ENCODE measurements at places on chromosomes 3 and 15.

DNA sequence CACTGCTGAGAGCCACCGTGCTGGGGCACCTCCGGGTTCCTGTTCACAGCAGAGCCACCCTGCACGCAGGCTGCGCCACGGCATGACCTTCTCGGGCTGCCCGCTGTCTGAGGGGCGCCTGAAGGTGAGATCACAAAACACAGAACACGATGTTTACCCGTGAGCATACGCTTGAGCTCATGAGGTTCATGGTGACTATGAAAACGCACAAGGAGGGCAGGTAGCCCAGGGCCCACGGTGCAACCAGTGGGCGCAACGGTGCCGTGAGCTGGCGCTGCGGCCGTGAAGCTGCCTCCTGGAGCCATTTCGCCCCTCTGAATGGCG, 36.1 kb downstream of the KLHL25 start:
- no peak for DNase-seq

DNA sequence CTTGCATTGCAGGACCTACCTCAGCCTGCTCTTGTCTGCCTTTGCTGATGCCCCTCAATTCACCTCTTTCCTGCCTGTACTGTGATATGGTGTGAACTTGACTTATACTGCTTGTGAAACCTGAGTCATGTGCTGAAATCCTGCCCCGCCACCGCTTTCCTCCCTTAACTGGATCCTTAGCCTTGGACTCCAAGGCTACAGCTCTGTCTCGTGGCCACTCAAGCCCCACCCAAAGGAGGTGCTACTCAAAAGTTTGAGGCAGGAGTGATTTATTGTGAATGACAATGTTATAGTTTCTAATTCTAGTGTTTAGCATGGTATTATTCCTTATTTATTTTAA, 56.1 kb downstream of the MYZAP start:
- DNase-seq, result no peak

GRCh38 chr3:149534671-149535332, 60.3 kb downstream of the TM4SF4 start:
- no peak for DNase-seq

- DNase-seq, result no peak
Measured at GRCh38 chr15:52408823-52409222, 113.2 kb upstream of the MYO5C start.

- no peak for DNase-seq
Measured at GRCh38 chr3:150759319-150759718, 3.6 kb downstream of the SIAH2 start.

DNA sequence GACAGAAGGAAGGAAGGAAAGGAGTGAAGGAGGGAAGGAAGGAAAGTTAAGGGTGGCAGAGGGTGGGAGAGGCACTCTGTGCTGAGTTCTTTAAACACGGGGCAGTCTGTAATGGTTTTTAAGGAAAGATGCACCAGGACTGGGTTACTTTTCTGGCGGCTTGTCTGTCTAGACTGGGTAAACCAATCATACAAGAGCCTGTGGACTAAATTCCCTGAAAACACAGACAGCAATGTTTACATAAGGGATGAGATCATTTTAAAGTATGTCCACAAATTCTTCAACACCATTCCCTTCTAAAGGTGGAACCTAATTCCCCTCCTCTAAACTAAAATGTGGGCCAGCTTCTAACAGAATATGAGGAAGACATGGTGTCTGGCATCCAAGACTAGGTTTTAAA, 235.5 kb upstream of the IGF1R start:
- no peak for DNase-seq

DNA sequence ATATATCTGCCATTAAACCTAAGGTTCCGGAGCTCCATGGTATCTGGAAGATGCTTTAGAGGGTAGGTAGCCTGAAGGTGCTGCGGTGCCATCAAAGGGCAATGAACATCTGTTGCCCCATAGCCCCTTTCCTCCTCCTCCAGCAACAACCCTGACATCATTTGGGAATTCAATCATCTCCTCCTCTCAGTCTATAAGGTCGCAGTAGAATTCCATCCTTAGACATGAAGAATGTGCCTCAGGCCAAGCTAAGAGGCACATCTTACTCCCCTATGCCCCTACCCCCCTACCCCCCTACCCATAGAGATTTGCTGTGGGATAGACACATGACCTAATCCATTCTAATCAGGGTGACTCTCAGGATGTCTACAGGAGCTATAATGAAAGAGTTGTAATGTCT, 1099.7 kb upstream of the CFAP20DC start:
- DNase-seq, result no peak

DNA sequence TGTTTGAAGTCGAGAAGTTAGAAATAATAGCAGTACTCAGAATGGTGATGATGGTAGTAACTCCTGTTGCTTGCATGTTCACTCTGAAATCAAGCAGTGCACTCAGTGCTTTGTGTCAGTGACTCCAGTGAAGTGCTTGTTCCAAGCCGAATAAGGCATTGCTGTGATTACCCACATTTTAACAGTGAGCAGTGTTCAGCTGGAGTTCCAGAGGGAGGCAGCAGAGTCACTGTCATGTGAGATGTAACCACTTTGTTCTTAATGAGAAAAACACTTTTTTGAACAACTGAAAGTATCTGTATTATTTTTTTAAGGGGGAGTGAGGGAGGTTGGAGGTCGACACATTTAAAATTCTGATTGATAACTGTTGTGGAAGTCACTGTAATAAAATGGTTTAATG, 3.7 kb downstream of the MDFIC2 start:
- DNase-seq, result no peak

DNA sequence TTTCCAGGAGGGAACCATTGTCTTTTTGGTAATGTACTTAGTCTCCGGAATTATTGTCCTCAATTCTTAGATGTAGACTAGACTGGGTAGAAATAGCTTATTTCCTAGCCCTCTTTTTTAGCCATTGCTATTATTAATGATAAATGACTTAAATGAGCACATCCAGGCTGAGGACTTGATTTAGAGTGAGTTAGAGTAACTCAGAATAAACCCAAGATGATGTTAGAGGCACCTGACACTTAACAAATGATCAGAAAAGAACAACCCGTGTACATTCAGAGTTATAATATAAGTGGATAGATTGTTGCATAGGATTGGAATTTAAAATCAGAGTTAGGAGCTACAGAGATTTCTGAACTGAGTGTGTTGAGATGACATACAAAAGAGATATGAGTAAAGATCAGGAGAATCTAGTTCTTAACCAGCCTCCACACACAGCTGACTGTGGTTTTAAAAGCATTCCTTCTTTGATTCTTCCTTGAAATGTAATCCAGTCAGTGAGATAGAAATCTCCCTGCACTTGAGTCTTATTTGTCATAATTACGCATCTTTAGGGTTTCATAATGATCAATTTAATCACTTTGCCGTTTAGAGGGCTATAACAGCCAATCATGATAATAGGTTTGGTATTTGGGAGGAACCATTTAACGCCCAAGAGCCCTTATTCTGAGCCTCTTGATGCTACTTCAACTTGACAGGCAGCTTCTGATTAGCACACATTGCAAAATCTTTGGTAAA, 366.5 kb downstream of the GAP43 start:
- DNase-seq, result no peak

DNA sequence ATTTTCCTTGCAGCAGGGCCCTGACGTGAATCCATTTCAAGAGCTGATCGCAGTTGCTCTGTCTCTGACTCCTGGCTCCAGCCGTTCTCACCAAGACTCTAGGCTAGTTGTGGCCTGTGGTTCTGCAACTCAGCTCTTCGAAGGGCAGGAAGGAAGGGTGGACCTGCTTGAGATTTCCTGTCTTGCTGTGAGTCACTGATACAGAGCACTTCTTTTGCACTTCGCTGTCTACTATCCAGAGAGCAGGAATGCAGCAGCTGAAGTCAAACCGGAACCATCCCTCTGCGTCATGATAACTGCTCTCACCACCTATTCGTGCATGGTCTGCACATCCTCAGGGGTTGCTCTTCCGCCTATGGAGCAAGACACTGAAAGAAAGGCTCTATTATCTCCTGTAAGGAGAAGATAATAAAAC, 59.7 kb downstream of the RAP2B start:
- peak; percentile 86 for DNase-seq

GRCh38 chr3:61864886-61865285, 303.5 kb downstream of the PTPRG start:
- no peak for DNase-seq

DNA sequence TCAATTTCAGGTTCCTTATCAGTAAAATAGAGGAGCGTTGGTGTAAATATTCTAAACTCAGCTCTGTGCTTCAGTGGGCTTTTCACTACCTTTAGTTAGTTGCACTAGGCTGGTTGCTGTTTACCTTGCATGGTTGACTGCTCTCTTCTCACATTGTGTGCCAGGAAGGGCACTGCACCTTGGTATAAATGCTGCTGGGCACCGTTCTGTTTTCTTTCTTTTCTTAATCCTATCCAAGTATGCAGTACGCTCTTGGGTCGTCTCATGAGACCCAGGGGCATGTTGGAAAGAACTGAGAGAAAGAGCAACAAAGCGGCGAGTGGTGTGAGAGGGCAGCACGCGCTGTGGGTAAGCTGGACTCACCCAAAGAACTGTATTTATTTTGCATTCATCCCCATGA, 22.4 kb downstream of the KCNMB2 start:
- DNase-seq, result no peak

- no peak for DNase-seq
Measured at GRCh38 chr15:78937132-78937739, 7.6 kb downstream of the CTSH start.
